Mammary epithelial cell (primary cell): ENCODE measurements at places on chromosomes 6 and 20.

- DNase-seq, result no peak
Observed at GRCh38 chr6:165184192-165184979, 125.0 kb downstream of the C6orf118 start.

DNA sequence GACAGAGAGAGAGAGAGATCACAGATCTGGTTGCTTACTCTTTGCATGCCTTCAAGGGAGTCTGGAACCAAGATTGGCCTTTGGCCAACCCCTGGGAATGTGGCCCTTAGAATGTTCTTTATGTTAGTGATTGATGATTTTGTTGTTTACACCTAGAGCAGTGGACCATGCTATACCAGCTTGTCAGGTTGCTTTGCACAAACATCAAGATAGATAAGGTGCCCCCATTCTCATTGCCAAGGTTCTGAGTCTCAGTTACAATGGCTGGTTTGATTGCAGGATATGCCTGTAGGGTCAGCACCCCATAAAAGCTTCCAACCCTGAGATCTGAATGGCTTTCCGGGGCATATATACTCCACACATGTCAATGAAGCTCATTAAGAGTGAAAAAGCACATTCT is 53.5 kb upstream of the SLC2A12 start:
- DNase-seq, result no peak

DNA sequence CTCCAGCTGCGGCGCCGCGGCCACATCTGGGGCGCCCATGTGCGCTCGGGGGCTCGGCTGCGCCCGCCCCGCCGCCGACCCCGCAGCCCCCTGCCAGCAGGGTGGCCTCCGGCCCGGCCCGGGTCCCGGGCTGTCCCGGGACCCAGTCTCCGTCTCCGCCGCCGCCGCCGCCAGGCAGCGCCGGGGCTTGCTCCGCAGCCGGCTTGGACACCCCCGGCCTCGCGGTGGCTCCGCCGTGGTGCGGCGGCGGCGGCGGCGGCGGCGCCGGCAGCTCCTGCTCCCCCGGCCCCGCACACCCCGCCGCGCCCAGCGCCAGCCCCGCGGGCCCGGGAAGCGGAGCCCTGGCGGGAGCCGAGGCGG is 219 bp downstream of the ISM1 start:
- no peak for DNase-seq

DNA sequence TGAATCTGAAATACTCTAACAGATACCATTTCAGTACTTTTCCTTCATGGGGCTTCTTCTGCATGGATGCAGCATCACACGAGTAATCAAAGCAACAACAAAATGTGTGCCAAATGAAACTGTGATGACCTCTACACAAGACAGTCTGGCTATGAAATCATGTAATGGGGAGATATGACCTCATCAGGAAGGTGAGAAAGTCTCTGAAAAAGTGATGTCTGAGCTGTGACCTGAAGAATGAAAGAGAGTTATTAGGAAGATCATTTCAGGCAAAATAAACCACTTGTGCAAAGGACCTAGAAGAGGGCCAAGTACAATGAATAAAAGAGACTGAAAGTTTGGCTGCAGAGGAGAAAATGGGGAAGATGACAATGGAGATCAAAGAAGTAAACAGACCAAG is 182.8 kb downstream of the PTPRK start:
- DNase-seq, result peak; percentile 26

- DNase-seq, result no peak
Observed at GRCh38 chr6:12653486-12653885, 63.1 kb upstream of the PHACTR1 start.

DNA sequence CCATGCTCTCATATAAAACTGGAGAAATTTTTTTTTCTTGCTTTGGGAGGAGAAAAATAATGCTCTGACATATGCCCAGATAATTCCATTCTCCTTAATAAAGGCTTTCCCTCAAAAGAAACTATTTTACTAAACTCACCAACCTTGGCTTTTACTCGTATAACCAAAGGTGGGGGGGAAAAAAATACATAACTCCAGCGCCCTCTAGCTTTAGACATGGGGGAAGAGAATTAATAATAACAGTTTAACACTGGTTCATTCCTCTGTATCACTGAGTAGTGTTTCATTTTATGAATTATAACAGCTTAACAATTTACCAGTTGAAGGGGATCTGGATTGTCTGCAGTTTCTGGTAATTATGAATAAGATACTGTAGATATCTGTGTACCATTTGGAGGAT is 1226.1 kb downstream of the GRIK2 start:
- peak; percentile 3 for DNase-seq

DNA sequence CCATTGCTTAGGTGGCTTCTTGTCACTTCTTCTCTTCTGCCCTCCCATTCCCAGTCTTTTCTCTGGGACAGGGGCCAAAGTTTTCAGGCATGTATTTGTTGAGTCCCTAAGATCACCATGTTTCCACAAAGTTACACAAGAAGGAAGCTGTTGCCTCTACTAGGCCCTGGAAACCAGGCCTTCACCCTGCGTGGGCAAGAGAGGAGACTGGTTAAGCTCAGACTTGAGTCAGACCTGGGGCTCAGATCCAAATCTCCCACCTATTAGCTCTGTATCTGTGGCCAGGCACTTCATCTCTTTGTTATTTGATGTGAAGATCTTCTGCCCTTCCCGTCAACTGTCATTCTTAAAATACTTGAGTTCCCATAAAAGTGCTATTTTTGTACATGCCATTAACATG is 154.6 kb downstream of the SASH1 start:
- peak; percentile 60 for DNase-seq

- no peak for DNase-seq
Observed at GRCh38 chr6:120096696-120097260, 747.2 kb upstream of the MAN1A1 start.

GRCh38 chr6:128316258-128316929 is 204.0 kb downstream of the PTPRK start:
- DNase-seq, result no peak

GRCh38 chr6:75483136-75483952 is 10.3 kb downstream of the FILIP1 start:
- DNase-seq, result no peak

- DNase-seq, result peak; percentile 79
Observed at GRCh38 chr20:41017448-41018042, 11.1 kb upstream of the TOP1 start.

- peak; percentile 35 for DNase-seq
Observed at GRCh38 chr6:105711216-105711615, 308.3 kb upstream of the PREP start.

DNA sequence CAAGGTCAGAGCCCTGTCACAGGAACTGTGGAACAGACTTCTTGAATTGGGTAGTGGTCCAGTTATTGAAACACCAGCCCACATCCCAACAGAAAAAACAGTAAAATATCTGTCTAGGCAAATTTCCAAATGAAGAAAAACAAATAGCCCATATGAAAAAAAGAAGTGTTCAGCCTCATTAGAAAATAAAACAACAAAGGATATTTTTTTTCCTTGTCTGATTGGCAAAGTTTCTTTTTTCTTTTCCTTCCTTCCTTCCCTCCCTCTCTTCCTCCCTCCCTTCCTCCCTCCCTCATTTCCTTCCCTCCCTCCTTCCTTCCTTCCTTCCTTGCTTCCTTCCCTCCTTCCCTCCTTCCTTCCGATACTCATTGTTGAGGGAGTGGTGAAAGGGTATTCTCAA is 20.6 kb upstream of the RIMS4 start:
- no peak for DNase-seq

GRCh38 chr6:137040393-137040792 is 4.4 kb downstream of the IL20RA start:
- DNase-seq, result no peak

- DNase-seq, result no peak
Observed at GRCh38 chr6:14834851-14835530, 410.9 kb upstream of the JARID2 start.

DNA sequence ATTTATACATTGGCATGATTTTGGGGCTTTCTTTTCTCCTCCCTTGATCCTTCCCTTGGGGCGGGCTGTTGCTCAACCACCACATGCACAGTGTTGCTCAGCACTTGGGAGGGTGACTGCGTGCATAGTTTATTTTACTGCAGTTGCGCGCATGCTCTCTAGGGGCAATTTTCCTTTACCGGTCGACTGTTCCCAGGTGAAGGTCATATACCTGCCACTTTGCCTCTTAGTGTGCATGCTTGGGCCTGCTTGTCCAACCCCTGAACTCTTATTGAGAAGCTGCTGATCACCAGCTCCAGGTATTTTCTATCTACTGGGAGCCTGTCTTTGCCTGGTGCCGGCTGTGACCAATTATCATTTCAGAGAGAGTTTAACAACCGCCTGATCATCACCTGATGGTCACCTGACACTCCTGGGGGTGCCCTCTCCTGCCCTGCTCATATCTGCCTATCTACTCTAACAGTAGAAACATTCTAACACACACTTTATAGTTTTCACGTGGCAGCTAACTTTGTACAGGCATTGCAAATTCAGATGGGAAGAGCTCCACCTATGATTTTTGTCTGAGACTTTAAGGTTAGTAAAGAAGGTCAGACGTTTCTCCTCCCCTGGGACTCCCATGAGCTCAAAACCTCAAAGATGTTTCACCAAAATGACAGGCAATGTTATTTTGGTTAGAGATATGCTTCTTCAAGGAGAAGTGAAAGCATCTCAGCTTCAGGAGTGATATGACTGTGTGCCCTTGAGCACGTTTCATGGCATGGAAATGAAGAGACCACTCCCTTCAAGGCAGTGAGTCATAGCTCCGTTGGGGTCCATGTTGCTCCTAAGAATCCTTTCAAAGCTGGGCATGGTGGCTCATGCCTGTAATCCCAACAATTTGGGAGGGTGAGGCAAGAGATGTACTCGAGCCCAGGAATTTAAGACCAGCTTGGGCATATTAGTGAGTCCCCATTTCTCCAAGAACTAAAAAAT is 227.5 kb upstream of the MYLIP start:
- no peak for DNase-seq

- DNase-seq, result peak; percentile 8
Observed at GRCh38 chr6:165439928-165440554, 130.6 kb upstream of the C6orf118 start.

DNA sequence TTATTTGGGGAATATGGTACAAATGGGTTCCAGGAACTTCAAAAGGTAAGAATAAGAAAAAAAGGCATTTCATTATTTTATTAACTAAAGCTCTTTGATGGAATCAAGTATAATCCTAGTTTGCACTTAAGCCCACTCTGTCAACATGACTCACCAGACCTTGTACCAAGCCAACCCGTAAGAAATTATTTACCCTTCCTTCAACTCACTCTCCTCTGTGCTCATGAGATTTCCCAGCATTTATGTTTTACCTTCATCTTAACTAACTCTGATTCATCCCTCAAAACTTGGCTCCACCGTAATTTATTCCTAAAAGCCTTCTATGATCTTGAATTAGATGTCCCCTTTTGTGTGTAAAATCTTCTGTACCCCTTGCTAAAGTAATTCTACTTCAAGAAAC is 308.7 kb downstream of the PKHD1 start:
- DNase-seq, result no peak

DNA sequence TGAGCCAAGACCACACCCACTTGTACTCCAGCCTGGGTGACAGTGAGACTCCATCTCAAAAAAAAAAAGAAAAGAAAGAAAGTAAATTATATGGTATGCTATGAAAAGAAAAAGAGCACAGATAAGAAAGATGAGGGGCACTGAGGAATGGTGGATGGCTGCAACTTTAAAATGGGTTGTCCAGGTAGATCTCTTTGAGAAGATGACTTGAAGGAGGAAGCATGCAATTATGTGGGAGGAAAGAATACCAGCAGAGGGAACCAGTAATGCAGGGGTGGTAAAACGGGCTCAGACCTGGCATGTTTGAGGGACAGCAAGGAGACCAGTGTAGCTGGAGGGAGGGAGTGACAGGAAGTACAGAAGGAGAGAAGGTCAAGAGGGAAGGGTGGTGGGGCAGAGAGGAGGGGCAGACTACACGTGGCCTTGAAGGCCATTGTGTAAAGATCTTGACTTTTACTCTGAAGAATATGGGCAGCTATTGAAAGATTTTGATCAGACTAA is 22.3 kb downstream of the LINC00237 start:
- no peak for DNase-seq

DNA sequence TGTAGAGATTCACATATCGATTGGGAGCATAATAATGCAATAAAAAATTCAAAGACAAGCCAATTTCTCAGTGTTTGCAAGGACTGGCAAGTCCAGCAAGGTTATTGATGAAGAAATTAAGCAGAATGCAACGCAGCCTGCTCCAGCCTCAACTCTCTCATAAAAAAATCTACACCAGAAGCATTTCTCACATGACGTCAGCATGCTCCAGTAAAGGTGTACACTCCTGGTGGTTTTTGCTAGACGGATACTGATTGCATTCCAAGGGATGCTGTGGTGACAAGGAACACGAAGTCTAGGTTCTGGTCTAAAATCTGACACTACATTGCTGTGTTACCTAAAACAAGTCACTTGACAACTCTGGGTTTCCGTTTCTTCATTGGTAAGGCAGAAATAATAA is 167.4 kb upstream of the PRND start:
- DNase-seq, result no peak

DNA sequence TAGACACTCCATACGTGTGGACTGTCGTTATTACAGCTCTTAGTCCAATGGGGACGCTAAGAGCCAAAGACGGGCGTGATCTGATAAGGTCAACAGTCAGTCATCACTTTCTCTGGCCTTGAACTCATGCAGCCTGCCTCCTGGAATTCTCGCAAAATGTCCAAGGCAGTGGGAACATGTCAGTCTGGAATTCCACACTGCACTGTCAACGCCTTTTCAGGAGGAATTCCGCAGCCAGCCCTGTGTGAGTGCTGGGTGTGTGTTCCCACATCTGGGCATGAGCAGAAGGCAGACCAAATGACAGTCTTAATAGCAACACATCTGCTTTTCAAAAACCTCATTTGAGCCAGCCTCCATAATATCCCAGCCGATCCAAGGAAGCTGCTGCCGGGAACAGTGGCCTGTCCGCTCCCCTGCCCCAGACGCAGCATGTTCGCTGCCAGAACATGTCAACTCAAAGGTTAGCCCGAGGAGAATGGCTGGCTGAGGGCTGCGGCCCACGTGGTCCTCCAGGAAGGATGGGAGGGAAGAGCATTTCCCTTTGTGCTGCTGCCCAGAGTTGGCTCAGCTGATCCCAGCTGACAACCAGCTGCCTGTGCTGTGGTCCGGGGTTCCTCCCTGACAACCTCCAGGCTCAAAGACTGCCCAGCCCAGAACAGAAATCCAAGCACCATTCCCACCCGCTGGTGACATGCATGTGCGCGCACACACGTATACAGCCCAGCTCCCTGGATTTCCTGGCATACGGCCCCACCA is 103.1 kb downstream of the SULF2 start:
- no peak for DNase-seq
